ENCODE measurements at places on chromosomes 13 and 19.

GRCh38 chr19:5877427-5877826, 7.1 kb upstream of the FUT5 start:
- DNase-seq, result no peak

DNA sequence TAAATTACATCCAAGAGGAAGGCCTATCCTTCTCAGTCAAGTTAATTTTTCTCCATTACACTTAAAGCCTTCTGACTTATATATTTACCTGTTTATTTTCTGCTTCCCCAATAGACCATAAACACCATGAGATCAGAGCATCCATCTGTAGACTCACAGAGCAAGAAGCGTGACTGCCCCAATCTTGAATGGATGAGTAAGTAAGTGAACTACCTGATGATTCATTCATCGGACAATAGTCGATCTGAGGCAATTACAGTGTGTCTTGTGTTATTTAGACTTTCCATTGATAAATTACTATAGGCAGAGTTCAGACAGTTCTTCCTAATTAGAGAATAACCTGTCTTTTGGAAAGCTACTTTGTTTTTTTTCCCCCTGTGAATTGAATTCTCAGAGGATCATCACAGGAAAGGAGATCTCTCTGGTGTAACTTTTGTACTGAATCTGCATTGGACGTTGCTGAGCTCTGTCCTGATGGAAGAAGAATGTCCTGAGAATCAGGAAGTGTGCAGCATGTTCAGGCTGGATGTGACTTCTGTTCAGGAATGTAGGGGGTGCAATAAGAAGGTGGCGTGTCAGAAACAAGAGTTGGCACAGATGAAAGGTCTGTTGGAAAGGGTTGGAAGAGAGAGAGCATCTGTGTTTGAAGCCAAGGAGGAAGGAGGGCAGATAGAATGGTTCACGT, 367.0 kb downstream of the NALCN start:
- DNase-seq, result no peak

- DNase-seq, result peak; percentile 50
These were observed 32.7 kb upstream of the GPR183 start for GRCh38 chr13:99339736-99340397.

DNA sequence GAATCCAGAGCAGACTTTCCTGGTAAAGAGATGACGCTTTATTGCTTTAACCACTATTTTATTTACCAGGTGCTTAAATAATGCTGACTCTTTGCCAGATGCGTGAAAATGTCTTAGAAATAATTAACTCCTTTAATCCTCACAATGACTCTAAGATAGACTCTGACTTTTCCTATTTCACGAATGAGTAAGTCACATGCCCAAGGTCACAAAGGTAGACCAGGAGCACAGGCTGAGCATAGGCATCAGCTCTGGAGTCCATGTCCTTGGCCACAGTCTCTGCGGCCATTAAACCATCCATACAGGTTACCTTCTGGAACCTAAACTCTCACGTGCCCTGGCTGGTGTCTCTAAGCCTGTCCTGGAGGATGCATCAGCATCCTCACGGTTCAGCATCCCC, 87.3 kb downstream of the ERCC5 start:
- no peak for DNase-seq

All from activated effector memory CD4-positive, alpha-beta T cell treated with Interleukin-2 at 50 U/mL for 16 hours (primary cell).